ENCODE measurements at places on chromosomes 6 and 20.

DNA sequence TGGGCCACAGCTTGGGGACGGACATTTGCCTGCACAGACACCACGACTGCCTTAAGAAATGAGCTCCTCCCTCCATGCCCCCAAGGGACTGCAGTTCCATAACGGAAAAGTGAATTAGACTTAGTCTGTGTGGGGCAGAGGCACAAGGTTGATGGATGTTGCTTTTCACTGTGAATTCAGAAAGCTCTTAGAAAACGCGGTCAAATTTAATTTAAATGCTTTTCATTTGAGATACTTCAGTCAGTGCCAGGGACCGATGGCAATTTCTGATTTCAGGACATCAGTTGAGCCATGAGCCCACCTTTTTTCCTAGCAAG is 356.4 kb downstream of the KIF16B start:
- DNase-seq: no peak

DNA sequence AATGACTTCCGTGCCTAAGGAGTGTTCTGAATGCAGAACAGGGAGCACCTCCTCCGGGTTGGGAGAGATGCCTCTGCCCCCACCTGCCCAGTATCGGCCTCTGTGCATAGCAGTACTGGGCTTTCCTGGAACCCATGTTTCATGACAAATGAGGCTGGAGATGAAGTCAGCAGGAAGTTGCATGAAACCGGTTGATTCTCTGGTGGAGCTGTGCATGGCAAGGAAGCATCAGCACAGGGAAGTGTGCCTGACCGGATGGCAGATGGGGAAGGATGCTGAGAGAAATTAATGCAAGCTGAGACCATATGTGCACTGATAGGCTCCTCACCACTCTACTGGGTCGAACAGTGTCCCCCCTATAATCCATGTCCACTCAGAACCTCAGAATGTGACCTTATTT is 155.5 kb downstream of the CDH26 start:
- DNase-seq: no peak

DNA sequence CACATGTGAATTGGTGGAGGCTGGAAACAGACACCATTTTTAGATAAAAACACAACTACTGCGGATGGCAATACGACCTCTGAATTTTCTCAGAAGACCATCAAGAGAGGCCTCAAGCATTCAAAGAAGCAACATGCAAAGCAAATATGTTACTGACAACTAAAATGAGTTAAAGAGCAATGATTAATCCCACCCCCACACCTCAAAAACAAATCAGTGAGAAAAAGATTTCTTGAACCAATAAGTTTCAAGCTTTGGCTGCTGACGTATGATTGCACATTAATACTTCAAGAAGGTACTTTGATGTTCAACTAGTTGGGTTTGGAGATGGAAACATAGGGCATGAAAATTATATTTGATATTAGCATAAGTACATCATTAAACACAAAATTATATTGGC is 982 bp downstream of the MMUT start:
- DNase-seq: no peak

GRCh38 chr6:6008648-6009421 is 2.1 kb upstream of the NRN1 start:
- DNase-seq: no peak

GRCh38 chr6:37105148-37106050 is 64.6 kb upstream of the PIM1 start:
- no peak for DNase-seq

- DNase-seq: no peak
Observed at GRCh38 chr6:168105813-168106632, 27.0 kb upstream of the FRMD1 start.

- no peak for DNase-seq
Observed at GRCh38 chr6:153150752-153151440, 19.8 kb upstream of the RGS17 start.

GRCh38 chr6:43933148-43933885 is 163.3 kb downstream of the VEGFA start:
- DNase-seq: no peak

GRCh38 chr6:21354805-21355238 is 238.7 kb upstream of the SOX4 start:
- no peak for DNase-seq

- DNase-seq: no peak
Observed at GRCh38 chr20:24764027-24764793, 184.9 kb upstream of the CST7 start.

- no peak for DNase-seq
Observed at GRCh38 chr6:4620284-4621151, 155.7 kb upstream of the CDYL start.

DNA sequence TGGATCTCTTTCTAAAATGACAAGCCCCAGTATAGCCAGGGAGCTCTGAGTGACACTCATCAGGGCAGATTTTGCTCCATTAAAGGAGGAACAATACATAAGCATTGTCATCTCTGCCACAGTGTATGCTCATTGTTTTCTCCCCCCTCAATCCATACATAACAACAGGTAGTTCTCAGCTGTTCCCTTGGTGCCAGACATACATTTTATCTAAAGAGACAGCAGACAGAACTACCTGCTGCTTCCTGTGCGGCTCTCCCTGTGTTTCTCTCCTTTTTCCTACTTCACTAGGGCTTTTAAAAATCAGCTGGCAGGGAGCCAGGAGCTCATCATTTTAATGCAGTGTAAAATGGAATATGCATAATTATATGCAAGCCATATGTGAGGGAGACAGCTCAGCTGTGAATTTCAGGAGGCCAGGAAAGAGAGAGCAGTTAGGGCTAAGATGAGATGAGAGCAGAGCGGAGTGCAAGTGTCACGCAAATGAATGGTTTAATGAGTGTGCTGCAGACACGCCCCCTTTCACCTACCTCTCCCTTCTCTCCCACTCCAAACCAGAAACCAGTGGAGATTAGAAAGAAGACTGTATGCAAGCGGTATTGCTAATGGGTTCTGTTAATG is 96.0 kb downstream of the SOBP start:
- DNase-seq: no peak

DNA sequence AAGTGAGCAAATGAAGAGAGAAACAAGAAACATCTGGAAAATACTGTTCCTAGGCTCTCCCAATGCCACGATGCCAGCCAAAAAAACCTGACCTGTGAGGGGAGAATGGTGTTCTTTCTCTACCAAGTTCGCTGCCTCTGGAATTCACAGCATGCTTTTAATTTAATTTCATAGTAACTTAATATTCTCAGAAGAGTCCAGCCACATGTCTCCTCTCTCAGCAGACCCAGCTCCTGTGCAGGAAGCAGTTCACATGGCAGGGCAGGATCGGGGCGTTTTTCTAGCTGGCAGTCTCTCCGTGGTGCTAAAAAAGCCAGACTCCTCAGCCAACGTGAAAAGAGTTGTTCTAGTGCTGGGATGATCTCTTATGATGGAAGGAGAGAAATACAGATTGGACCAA is 57.5 kb downstream of the BFSP1 start:
- no peak for DNase-seq

GRCh38 chr6:2274981-2275891 is 29.8 kb upstream of the GMDS start:
- no peak for DNase-seq

DNA sequence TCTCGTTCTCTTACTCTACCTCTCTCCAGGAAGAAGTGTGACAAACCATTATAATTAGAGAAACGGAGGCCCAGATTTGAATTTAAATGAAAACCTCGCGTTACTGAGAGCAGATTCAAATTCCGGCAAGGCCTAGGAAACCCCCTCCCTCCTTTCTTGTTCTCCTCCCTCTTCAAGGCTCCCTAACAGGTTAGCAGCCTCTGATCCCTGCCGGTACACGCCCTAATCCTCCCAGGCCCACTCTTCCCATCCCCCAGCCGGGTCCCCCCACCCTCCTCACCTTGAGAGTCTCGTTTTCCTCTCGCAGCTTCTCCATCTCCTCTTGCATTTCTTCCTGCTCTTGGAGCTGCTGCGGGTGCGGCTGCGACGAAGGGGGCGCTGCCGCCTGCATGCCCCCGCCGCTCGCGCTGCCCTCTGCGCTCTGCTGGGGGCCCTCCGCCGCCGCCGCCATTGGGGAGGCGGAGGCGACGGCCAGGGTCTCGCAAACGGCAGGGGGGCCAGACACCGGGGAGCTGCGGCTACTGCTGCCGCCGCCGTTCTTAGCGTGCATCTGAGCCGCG is 3.8 kb downstream of the MTCL3 start:
- DNase-seq: no peak

DNA sequence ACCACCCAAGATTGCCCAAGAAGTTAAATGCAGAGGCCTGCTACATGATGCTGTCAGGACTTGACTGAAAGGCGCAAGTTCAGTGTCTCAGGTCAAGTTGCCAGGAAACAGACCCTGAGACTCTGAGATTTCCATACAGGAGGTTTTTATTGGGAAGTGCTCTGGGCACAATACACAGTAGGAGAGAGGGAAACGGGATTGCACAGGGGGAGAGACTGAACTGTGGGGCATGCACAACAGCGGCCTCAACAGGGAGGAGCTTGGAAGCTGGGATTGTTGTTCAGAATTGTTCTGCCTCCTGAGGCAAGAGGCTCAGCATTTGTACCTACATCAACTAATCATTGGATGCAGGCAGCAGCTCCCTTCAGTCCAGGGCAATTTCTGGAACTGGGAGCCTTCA is 6.7 kb downstream of the STX11 start:
- no peak for DNase-seq

DNA sequence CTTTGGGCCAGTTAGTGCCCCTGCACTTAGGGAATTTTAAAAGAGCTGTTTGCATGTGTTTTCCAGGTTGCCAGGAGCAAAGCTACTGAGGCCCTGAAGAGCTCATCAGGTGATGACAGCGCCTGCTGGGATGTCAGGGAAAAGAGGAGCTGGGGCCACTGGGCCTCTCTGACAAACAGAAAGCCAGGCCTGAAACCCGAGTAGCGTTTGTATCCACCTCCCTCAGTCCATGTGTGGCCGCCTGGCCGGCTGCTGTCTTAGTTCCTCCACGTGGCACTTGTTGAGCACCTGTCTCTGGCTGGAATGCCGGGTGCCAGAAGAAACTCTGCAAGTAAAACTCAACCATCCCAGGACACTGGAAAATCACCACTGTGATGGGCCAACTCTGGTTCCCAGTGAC is 601.2 kb downstream of the CDH26 start:
- no peak for DNase-seq

GRCh38 chr6:93176070-93176469 is 243.3 kb downstream of the EPHA7 start:
- no peak for DNase-seq

- no peak for DNase-seq
Observed at GRCh38 chr20:43849496-43850186, 65.0 kb upstream of the TOX2 start.

DNA sequence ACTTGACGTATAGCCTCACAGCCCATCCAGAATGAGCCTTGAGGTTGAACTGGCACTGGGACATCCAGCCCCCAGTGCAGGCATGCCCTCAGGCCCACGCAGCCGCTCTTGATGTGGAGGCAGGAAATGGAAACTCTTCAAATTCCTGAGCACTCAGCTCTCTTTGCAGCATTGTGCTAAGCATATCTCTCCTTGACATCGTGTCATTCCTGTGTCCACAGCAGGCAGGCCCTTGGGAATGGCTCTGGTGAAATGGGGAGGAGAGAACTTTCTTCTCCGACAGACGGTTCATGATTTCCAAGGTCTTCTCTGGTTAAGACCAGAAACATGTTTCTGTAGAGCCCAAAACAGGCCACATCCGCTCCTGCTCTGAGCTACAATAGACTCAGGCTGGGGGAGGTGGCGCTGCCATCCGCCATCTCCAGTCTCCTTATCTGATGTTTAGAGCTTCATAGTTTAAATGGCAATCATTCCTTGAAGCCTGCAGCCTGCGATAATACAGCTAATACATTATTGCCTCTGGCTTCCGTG is 248.8 kb downstream of the CDH4 start:
- DNase-seq: no peak

DNA sequence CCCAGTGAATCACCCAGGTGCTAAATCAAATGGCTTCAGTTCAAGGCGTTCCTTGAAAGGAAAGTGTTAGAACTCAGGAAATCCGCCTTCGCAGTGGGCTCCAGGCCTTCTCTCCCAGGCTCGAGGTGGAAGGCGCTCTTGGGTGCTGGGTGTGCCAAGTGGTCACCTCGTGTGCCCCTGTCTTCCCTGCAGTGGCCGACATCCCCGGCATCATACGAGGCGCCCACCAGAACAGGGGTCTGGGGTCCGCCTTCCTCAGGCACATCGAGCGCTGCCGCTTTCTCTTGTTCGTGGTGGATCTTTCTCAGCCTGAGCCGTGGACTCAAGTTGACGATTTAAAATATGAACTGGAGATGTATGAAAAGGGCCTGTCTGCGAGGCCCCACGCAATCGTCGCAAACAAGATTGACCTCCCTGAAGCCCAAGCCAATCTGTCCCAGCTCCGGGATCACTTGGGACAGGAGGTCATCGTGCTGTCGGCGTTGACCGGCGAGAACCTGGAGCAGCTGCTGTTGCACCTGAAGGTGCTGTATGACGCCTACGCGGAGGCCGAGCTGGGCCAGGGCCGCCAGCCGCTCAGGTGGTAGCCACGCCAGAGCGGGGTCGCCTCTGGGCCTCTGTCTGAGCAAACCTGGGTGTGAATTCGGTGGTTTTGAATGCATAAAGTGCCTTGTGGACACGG is 17.8 kb downstream of the MTG2 start:
- no peak for DNase-seq

DNA sequence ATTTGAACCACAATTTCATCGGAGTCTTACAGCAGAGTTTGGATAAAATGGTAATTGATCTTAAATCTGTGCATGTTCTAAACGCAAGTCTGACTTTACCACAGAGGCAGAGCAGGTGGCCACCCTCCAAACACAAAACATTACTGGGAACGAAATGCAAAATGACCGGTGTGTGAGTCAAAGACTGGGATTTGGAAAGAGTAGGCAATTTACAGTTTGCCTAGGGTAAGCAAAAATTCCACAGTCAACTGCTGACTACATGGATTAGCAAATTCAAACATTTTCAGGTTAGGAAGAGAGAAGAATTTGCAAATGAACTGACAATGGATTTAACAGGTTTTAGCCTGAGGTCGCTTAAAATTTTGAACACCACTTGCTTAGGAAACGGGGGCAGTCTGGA is 444.4 kb downstream of the HDGFL1 start:
- no peak for DNase-seq

DNA sequence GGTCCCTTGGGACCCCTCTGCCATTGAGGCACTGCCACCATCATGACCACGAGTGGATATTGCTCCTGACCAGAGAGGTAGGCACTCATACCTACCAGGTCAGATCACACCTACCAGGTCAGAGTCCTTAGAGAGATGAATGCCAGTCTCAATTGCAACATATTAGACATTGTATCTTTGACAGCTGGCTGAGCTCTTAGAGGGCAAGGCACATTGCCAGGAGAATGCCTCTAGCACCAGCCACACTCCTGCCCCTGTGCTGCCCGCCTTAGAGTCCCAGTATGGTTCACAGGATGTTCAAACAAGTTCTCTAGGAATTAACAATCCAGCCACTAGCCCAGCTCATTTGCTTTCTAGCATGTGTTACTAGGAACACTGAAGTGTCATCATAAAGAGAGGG is 65.9 kb downstream of the TMEM244 start:
- DNase-seq: no peak

- no peak for DNase-seq
Observed at GRCh38 chr6:107532706-107533105, 42.8 kb downstream of the SOBP start.

- no peak for DNase-seq
Observed at GRCh38 chr6:132286298-132287019, 114.8 kb downstream of the MOXD1 start.

- DNase-seq: no peak
Observed at GRCh38 chr6:17099401-17100059, 2.3 kb upstream of the STMND1 start.
